HT-29 (cell line): ENCODE measurements at places on chromosomes 2 and 18. TPM values are rescaled to one million over a fixed set of nuclear protein-coding genes. Genes with fewer than 3 reads are reported as not detected.

The XIRP2 gene
- total RNA-seq, result not detected in 2 replicates

The GREB1L gene
- total RNA-seq, result not detected in 2 replicates

The VWC2L gene
- not detected in 2 replicates for total RNA-seq

The REG1B gene
- total RNA-seq, result not detected in 2 replicates

The GCG gene
- total RNA-seq, result not detected in 2 replicates

The POTEJ gene
- not detected in 2 replicates for total RNA-seq

The ASXL3 gene
- not detected in 2 replicates for total RNA-seq

The ZSWIM2 gene
- total RNA-seq, result not detected in 2 replicates

GRCh38 chr2:217396165-217396564 lies 536.3 kb upstream of the TNP1 start:
- DNase-seq, result no peak

- peak; percentile 30 for DNase-seq
Measured at GRCh38 chr2:179265082-179265510, 464 bp upstream of the SESTD1 start.

- DNase-seq, result no peak
Measured at GRCh38 chr2:189350540-189351209, 90.6 kb upstream of the WDR75 start.

GRCh38 chr2:201965550-201965949 lies 68.1 kb upstream of the FZD7 start:
- DNase-seq, result peak; percentile 30

DNA sequence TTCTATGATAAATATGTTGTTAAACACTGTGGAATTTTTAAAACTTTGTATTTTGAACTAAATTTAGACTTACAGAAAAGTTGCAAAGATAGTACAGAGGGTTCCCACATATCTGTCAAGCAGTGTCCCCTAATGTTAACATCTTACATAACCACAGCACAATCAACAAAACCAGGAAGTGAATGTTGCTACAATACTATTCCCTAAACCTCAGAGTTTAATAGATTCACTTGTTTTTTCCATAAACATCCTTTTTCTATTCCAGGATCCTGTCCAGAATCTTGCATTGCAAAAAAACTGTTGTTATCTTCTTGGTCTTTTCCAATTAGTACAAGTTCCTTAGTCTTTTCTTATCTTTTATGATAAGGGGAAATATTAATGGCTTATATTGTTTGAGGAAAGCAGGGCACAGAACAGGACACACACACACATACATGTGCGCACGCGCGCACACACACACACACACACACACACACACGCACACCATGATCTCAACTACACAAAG lies 251.1 kb upstream of the TRIB2 start:
- no peak for DNase-seq

GRCh38 chr2:239244625-239245024 lies 156.2 kb downstream of the HDAC4 start:
- no peak for DNase-seq

GRCh38 chr2:74081030-74081762 lies 66.5 kb downstream of the BOLA3 start:
- no peak for DNase-seq

DNA sequence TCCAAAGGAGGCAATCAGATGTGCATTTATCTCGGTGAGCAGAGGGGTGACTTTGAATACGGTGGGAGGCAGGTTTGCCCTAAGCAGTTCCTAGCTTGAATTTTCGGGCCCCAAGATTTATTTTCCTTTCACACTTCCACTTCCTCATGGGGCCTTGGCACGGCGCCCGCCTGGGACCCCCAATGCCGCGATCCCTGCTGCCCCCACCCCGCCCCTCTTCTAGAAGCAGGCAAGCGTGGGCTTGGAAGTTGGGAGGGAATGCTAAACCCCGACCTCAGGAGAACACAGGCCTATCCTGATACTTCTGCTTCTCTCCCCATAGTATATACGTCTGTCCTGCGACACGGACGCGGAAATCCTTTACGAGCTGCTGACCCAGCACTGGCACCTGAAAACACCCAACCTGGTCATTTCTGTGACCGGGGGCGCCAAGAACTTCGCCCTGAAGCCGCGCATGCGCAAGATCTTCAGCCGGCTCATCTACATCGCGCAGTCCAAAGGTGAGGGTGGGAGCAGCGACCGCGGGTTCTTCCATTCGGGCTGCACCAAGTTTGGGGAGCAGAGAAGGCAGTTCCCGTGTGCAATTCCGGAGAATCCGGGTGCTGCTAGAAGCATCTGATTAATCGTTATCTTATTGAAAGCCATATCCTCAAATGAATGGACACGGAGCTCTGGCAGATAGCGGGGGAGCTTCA lies 21.6 kb downstream of the TRPM8 start:
- DNase-seq, result no peak

- no peak for DNase-seq
Measured at GRCh38 chr2:156663757-156664409, 227.7 kb downstream of the GPD2 start.

DNA sequence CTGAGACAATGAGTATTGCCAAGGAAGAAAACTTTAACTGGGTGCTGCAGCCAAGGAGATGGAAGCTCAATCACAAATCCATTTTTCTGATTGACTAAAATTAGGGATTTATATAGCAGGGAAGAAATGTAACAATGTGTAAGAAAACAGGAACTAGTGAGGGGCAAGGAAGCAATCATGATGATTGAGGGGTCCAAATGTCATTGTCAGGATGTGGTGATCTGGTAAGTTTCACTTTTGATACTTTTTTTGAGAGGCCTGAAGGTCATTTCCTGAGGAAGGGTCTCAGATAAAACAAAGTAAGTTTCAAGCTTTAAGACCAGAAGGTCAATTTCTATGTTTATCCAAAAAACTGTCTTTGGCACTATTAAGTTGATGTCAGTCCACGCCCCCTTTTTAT lies 12.0 kb upstream of the GCC2 start:
- DNase-seq, result no peak

- DNase-seq, result no peak
Measured at GRCh38 chr2:182548031-182548950, 121.5 kb upstream of the PDE1A start.

DNA sequence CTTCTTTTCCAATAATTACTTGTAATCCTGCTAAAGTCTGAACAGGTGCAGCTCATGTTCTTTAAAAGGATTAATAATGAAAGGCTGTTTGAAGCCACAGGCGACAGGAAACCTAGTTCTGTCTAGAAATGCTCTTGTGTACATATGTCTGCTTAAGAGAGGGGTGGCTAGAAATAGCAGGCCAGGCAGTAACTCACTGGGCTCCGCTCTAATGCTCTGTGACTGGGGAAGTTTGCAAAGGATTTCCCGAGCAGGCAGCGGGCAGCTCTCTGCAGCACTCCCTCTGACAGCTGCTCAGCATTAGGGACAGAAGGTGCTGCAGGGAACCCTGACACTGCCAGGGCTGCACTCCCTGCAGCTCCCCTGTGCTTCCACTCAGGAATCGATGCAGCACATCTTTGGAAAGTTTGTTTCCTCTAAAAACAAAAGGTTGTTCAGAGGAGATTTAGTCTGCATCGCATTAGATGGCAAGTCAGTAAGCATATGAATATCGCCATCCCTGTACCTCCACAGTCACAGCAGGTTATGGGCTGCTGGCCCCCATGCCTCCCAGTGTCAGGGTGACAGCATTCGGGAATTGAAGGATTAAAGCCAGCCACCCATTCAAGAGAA lies 33.1 kb upstream of the TTC39C start:
- no peak for DNase-seq

DNA sequence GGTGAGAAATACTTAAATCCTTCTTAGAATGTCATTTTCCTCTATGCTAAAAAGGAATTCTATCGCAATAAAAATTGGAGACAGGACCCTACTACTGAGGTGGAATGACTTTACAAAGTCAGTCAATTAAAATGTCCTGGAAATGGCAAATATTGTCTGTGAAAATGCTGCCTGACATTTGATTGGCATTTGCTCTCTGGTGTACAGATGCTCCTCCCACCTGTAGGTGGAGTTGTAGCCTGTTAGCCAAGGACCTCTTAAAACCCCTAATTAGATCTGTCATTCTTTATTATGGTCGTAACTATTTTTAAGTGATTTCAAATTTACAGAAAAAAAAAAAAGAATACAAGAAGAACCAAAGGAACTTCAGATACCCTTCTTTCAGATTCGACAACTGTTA lies 393.1 kb upstream of the KLHL29 start:
- no peak for DNase-seq

- DNase-seq, result no peak
Measured at GRCh38 chr18:49531678-49532153, 30.1 kb upstream of the LIPG start.

GRCh38 chr2:7956126-7956689 lies 725.6 kb upstream of the ID2 start:
- no peak for DNase-seq

- no peak for DNase-seq
Measured at GRCh38 chr2:219486380-219486959, 12.2 kb upstream of the GMPPA start.

GRCh38 chr2:86285571-86285970 lies 51.9 kb downstream of the REEP1 start:
- DNase-seq, result no peak

- no peak for DNase-seq
Measured at GRCh38 chr2:175181877-175182308, 383 bp upstream of the ATP5MC3 start.

DNA sequence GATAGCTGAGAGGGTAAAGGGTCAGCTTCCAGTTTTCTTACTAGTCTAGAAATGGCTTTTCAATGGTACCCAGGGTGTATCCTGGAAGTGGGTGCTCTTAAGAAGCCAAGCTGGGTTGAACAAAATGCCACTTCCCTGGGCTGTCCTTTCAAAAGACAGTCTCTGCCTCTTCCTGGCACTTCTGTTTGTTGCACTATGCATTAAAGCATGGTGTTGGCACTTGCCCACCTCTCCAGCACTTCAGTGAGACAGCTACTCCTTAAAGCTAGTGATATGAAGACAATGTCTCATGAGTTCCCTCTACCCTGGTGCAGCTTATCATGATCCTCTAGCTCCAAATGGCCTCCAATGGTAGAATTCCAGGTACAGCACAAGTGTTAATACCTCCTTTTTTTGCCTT lies 74.3 kb upstream of the IGFBP5 start:
- DNase-seq, result no peak
